ENCODE measurements at places on chromosomes 3 and 15.

- no peak for DNase-seq
These were observed 70.8 kb upstream of the FILIP1L start for GRCh38 chr3:100184948-100185570.

DNA sequence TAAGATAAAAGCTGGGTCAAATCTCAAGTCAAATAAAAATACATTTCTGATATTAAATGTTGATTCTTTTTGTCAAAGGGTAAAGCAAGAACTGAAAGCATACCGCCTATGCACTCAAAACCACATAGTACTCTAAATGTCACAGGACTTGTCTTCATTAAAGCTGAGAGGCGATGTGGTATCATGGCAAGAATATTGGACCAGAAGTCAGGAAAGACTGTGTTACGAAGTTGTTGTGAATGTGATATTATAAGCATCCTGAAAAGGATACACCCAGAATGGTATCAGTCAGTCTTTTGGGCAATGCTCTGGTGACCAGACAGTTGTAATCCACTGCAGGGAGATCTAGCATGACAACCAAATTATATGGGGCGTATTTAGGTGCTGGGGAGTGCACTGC is 33.8 kb downstream of the TIGIT start:
- DNase-seq: no peak

DNA sequence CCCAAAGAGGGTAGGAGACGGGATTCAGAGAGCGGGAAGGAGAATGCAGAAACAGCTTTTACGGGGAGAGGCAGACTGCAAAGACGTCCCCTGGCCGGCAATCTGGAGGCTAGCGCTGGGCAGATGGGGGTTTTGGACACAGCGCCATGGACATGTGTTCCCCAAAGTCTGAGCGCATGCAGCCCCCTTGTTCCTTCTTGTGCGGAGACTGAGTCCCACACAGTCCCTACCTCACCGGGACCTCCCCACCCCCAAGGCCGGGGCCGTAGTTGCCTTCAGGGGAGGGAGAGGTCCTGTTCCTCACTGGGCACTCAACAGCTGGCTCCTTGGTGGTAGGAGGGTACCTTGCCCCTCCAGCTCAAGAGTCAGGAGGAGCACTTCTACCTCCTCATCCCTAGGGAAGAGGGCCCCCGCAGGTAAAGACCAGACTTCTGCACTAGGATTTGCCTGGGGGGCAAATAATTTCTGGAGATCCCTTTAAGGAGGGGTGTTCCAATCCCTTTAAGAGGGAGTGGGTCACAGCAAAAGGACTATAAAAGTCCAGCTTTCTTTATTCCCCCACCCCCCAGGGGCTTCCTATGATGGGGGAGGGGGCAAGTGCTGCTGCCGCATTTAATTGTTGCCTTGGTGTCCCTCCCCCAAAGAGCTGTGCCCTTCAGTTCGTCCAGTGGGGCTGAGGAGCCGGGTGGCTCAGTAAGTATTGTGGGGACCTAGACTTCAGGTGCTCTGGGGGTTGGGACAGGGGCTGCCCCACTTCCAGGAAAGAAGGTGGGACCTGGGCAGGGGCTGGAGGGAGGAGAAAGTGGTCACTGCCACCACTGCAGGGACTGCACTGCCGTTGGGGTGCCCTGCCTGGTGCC is 3.6 kb upstream of the BAHD1 start:
- no peak for DNase-seq

DNA sequence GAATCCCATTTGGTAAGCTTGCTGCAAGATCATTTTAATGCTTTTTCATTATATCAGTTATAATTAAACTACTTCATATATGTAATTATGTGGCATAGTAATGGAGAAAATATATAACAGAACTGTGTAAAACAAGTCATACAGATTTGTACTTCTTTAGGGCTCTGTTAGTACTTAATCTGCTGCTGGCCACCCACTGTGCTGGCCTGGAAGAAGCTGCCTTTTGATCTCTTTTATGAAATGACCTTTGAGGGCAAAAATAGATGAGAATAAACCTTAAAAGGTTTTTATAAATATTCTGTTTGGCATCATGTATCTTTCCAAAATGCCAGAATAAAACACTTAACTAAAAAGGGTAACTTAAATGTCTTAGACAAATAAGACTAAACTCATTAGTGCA is 262.9 kb downstream of the ZIC1 start:
- no peak for DNase-seq

Data from RCC 7860 (cell line).